AG04449 (cell line): ENCODE measurements at places on chromosomes 13 and 19.

- DNase-seq, result no peak
These were observed 117.0 kb downstream of the KCNRG start for GRCh38 chr13:50131920-50132903.

DNA sequence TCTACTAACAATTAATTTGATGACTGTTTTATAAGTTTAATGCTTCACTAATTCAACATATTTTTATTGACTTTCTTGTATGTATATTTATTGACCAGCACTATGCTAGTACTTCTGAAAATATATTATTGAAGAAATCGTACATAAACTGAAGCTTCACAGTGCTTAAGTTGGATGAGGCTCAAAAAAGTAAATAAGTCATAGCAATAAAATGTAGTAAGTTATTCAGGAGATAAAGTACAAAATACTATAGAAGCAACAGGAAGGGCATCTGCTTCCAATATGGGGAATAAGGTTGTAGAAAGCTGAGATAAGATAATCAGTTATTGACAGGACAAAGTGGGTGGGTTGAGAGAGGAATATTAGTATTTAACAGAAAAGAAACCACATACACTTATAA, 944.9 kb upstream of the MIR17HG start:
- no peak for DNase-seq

- no peak for DNase-seq
These were observed 88.8 kb downstream of the LMO7 start for GRCh38 chr13:75724752-75725517.

- DNase-seq, result no peak
These were observed 62.9 kb upstream of the URI1 start for GRCh38 chr19:29878973-29879654.

DNA sequence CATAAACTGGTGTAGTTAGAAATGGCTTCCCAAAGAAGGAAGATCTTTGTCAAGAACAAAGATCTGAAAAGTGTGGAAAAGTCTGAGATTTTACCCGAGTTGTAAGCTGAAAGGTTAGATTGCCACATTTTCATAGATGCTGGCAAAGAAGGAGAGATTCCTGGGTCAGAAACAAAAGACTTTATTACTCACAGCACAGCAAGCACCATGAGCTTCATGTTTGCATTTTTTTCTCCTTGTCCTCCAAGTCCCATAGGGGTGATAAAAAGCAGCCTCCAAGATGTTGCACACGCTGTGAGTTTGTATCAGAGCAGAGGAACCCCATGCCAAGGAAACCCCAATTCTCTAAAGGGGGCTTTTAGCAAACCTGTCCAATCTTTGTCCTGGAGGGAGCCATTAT, 29.3 kb downstream of the MZT1 start:
- no peak for DNase-seq

- no peak for DNase-seq
These were observed 1.6 kb downstream of the LPAR6 start for GRCh38 chr13:48411147-48411794.

- DNase-seq, result peak; percentile 47
These were observed 29.0 kb downstream of the UTP14C start for GRCh38 chr13:52053460-52053859.

DNA sequence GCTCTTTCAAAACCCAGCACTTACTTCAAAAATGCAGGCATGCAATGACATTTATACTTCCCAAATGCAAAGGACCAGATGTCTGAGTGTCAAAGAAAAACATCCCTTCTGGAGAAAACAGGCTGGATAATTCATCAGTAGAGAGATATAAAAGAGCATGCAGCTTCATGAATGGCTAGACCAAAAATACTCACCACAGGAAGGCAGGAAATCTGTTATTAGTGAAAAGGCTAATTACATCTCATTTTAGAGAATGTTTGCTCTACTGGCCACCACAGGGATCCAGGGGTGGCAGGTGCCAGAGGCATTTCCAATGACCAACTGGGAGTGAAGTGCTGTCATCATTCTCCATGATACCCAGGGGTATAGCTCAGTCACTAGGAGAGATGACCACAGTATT, 106.5 kb downstream of the LHFPL6 start:
- DNase-seq, result no peak

GRCh38 chr19:30332445-30333234, 39.5 kb upstream of the ZNF536 start:
- no peak for DNase-seq

DNA sequence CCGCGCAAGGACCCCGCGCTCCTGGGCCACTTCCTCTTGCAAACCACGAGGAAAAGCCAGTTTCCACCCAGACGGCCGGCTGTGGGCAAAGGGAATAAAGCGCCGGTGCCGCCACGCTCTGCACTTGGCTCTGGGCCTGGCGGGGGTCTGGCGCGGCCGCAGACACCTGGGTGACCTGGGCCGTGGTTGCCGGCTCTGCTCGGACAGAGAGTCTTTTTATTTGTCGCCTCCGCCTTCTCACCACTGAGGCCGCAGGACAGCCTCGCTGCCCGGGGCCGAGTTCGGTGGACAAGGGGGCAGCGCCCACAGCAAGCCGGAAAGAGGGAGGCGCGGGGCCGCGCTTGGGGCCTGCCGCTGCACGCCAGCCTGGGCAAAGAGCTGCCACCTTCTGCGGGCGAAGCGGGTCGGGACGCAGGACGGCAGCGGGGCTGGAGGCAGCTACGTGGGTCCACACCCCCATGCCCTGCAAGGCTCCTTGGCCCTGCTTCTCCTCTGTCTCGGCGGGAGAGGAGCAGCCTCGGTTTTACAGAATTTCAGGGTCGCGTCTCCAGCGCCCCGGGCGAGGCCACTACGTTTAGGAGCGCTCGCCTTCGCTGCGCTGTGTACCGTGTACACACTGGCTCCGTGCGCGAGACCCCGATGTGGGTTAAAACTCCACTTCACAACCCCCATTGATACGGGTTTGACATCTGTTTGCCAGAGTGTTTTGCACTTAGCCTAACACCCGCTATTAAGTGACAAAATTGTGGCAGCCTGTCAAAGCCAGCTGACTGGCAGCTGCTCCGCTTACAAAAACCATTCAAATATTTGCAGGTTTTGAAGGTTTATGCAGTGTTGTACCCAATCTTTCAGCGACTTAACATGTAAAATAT, 13.0 kb upstream of the SOX1 start:
- no peak for DNase-seq

- no peak for DNase-seq
These were observed 5.7 kb downstream of the COMP start for GRCh38 chr19:18785179-18786124.

GRCh38 chr19:54282686-54283470, 2.0 kb upstream of the LILRB2 start:
- no peak for DNase-seq

- DNase-seq, result no peak
These were observed 111.2 kb downstream of the KCNRG start for GRCh38 chr13:50126263-50126992.

- no peak for DNase-seq
These were observed 10.6 kb downstream of the GPI start for GRCh38 chr19:34375598-34375997.

- no peak for DNase-seq
These were observed 5.2 kb upstream of the ADPRHL1 start for GRCh38 chr13:113458253-113459065.

DNA sequence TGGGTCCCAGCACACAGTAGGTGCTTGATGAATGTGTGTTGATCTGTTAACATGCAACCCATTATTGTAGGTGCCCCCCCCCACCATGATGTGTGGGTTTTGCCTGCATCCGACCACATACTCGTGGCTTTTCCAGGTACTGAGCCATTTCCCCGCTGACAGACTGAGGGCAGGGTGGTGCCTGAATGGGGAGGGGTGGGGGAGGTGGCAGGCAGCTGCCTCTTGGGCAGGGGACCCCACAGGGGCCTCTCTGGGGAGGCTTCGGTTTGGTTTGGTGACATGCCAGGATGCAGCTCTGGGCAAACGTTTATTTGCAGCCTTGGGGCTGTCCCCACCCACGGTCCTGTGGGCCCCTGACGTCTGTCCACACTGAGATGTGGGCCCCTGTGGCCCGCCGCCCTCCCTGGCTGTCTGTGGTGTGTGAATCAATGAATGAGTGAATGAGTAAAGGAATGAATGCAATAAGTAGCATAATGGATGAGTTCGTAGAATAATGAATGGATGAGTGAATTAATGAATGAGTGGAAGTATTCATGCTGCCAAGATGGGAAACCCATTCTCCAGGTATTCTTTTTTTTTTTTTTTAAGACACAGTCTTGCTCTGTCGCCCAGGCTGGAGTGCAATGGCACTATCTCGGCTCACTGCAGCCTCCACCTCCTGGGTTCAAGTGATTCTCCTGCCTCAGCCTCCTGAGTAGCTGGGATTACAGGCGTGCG, 9.0 kb upstream of the JUND start:
- no peak for DNase-seq

GRCh38 chr13:20699715-20700114, 3.8 kb upstream of the IL17D start:
- no peak for DNase-seq

- DNase-seq, result no peak
These were observed 1025.3 kb downstream of the EFNB2 start for GRCh38 chr13:105509981-105510762.

DNA sequence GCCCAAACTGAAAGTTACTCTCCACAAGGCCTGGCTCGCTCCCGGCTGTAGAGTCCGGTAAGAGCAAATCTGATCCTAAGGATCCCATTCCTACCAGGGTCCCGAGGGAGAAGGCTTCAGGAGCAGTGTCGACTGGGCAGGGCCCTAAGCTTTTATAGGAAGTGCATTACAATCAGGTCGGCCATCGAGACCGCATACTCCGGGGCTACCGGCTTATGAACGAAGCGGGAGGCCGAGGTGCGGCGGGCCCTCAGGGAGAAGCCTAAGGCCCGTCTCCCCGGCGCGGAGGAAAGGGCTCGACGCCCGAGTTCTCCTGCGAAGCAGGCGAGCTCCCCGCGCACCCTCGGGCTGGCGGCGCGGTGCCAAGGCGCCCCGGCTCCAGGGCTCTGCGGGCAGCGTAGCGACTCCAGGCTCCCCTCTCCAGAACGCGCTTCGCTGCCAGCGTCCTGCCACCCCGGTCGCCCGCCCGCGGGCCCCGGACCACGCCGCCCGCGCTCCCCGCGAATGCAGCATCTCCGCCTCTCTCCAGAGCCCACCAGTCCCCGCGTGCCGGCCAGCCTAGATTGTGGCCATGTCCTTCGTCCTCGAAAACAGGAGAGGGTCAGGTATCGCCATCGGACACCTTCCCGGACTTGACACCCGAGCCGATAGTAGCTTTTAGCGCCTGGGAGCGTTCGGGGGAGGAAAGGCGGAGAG, 1.4 kb downstream of the EFNB2 start:
- DNase-seq, result no peak

GRCh38 chr13:27600711-27601110, 19.6 kb downstream of the LNX2 start:
- DNase-seq, result no peak

GRCh38 chr13:90800082-90800746, 547.3 kb upstream of the MIR17HG start:
- no peak for DNase-seq

DNA sequence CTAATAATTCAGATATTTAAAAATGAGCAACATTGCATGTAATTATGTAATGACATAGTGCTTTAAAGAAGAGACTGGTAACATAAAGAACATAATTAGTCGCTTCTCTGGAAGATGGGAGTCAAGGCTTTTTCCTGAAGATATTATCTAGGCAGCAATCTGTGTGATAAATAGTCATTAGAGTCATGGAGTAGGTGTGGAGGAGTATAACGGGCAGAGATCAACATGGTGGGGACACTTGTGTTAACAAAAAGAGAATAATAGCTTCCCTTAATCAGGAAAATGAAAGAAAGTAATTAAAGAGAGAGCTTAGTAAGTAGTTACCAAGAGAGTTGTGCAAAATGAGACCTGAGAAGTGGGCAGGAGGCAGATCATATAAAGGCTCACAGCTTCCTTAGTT, 1417.1 kb upstream of the ATXN8OS start:
- DNase-seq, result no peak

DNA sequence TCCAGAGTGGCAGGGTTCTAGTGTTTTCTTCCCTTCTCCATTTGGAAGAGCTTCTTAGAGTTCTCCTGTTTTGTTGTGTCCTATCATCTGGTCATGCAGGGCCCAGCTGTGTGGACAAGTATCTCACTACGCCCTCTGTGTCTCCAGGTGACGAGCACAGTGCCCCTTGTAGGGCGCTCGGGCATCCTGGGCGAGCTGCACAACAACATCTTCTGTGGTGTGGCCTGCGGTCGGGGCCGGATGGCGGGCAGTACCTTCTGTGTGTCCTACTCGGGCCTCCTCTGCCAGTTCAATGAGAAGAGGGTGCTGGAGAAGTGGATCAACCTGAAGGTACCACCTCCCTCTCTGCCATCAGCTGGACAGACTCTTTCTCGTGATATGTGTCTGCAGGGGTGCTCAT, 13.0 kb downstream of the WDR62 start:
- DNase-seq, result no peak

GRCh38 chr13:30757026-30757742, 21.8 kb downstream of the ALOX5AP start:
- DNase-seq, result no peak

DNA sequence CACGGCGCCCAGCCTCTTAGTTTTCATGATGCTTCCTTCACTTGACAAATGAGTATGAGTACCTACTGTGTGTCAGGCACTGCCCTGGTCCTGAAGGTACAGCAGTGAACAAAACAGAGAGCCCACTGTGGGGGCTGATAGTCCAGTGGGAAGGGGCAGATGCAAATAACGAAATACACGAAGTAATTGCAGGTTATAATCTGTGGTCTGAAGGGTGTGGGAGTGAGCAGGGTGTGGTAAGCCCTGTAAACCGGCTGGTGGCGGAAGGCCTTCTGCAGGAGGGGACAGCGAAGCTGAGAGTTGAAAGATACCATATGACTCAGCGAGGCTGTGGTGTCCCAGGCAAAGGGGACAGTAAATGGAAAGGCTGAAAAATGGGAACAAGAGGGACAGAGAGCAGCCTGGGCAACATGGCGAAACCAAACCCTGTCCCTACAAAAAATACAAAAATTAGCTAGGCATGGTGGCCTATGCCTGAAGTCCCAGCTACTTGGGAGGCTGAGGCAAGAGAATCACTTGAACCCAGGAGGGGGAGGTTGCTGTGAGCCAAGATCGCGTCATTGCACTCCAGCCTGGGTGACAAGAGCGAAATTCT, 60.5 kb downstream of the MAP4K1 start:
- DNase-seq, result no peak

DNA sequence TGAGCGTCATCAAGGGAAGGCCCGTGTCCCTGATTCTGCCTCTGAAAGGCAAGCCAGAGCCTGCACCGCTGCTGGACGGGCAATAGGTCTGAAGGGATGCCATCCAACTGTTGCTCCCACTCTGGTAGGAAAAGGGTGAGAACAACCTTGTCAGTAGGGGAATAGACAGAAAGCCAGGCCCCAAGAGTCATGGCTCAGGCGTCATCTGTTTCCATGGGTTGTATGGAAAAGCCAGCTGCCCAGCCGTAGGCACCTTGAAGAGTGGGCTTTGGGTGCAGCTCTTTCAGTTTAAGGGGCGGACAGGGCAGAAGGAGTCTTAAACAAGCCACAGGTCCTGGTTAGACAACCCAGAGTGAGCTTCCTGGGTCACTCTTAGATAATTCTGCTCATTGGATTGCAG, 66.5 kb downstream of the RNF6 start:
- no peak for DNase-seq
